ENCODE measurements at places on chromosomes 7 and 10. TPM values are rescaled to one million over a fixed set of nuclear protein-coding genes. Genes with fewer than 3 reads are reported as not detected.

- no peak for DNase-seq
These were observed 104.5 kb downstream of the GRID1 start for GRCh38 chr10:86261941-86262687.

GRCh38 chr10:109981650-109982049 is 26.1 kb upstream of the ADD3 start:
- DNase-seq = no peak

The GNAI1 gene
- total RNA-seq = 0.49 TPM

- DNase-seq = no peak
These were observed 216.9 kb downstream of the POLR1F start for GRCh38 chr7:19491821-19492452.

The CTBP2 gene
- total RNA-seq = 0.97 TPM

DNA sequence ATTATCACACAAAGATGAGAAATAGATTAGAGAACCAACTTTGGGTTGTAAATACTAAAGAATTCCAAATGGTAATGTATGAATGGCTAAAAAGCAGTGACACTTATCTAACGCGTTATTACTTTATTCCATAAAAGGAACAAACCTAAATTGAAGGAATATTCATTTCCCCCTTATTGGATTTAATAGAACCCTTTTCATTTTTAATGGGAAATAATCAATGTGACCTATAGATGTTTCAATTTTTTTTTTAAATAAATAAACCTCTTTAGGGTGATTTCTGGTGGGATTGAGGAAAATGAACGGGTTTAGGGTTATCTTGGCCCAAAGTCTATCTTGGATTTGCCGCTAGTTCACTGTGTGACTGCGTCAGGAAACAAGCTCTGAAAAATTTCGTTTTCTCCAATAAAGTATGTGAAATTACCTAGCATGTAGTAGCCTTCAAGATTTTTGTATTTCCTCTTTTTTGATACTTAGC is 1.9 kb upstream of the ACBD5 start:
- no peak for DNase-seq
